ENCODE measurements at places on chromosomes 5 and 9. TPM values are rescaled to one million over a fixed set of nuclear protein-coding genes. Genes with fewer than 3 reads are reported as not detected.

DMRT2 gene
- total RNA-seq: 0.16 TPM

CENPP gene
- total RNA-seq: 8.6 TPM

FAM200C gene
- total RNA-seq: 37.6 TPM

FOXI1 gene
- not detected for total RNA-seq

ARL14EPL gene
- total RNA-seq: not detected

Measured in occipital lobe (tissue), 3 donors.